ENCODE measurements at places on chromosomes 13 and 19.

GRCh38 chr13:99800951-99801350 is 170.6 kb downstream of the ZIC5 start:
- DNase-seq, result no peak

DNA sequence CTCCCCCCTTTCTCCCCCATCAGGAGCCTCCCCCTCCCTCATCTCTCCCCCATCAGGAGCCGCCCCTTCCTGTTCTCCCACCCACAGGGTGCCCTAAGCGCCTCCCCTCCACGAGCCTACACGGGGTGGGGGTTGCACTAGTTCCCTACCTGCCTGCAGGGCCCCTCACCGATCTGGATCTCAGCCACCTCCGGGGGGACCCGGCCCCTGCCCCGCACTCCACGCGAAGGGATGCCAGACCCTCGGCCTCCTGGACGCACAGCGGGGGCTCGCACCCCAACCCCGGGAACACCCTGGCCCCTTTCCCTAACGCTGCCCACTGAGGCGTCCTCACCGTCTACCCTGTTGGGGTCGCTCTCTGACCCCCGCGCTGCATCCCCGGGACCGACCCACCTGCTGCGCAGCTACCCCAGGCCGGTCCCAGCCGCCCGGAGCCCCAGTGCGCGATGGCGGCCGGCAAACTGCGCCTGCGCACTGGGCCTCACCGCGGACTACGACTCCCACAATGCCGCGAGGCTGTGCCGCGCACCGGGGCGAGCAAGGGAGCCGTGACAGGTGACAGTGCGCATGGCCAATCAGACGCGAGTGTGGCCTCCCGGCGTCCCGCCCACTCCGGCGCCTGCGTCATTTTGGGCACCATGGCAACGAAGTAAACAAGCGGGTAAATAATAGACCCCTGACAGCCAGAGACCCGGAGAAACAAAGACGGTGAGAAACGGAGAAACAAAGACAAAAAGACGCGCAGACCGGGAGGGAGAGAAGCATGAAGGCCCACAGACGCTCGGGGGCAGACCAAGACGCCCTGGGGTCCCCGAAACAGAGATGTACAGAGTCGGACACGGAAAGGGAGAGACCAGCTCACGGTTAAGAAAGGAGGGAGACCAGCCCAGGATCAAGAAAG is at the start of gene ZSCAN18:
Gene ZSCAN18 (minus strand): TSS at position 451 of the 901 bp plus-strand sequence. CDS start 7,964 bp downstream, outside the sequence.
- DNase-seq, result peak; percentile 98

- DNase-seq, result no peak
Observed at GRCh38 chr19:51822946-51823345, 28.0 kb downstream of the FPR3 start.

GRCh38 chr13:64239372-64239771 is 2823.7 kb upstream of the PCDH20 start:
- DNase-seq, result no peak

DNA sequence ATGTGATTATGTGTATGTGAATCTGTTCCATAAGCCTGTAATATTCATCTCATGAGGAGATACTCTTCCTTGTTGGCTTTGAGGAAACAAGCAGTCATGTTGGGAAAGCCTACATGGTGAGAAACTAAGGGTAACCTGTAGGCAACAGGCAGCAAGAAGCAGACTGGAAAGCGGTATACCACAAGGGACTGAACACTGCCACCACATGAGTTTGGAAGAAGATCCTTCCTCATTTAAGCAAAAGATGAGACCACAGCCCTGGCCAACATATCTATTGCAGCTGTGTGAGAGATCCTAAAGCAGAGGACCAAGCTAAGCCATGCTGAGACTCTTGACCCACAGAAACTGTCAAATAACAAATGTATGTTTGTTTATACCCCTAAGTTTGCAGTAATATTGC is 134.8 kb downstream of the B3GLCT start:
- DNase-seq, result no peak

- DNase-seq, result no peak
Observed at GRCh38 chr19:38185562-38185961, 38.5 kb downstream of the DPF1 start.

- DNase-seq, result no peak
Observed at GRCh38 chr19:48873476-48874302, 1.5 kb downstream of the PPP1R15A start.

DNA sequence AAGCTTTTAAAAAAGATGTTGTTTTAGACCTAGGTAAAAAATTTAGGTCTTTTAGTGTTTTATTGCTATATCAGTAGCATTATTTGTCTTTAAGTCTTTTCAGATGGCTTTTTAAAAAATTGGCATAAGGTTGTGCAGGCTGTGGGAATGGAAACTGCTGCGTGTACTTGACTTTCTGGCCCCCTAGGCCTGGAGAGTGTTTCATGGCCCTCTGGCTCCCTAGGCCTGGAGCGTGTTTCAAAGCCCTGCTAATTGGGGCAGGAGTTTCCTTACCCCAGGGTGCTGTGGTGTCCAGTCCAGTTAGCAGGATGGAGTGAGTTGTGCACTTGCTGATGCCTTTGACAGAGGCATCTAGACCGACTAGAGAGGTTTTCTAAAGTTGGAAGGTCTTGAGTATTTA is 23.8 kb downstream of the PRAM1 start:
- no peak for DNase-seq

GRCh38 chr19:15563931-15564330 is 51.1 kb upstream of the CYP4F8 start:
- DNase-seq, result no peak

DNA sequence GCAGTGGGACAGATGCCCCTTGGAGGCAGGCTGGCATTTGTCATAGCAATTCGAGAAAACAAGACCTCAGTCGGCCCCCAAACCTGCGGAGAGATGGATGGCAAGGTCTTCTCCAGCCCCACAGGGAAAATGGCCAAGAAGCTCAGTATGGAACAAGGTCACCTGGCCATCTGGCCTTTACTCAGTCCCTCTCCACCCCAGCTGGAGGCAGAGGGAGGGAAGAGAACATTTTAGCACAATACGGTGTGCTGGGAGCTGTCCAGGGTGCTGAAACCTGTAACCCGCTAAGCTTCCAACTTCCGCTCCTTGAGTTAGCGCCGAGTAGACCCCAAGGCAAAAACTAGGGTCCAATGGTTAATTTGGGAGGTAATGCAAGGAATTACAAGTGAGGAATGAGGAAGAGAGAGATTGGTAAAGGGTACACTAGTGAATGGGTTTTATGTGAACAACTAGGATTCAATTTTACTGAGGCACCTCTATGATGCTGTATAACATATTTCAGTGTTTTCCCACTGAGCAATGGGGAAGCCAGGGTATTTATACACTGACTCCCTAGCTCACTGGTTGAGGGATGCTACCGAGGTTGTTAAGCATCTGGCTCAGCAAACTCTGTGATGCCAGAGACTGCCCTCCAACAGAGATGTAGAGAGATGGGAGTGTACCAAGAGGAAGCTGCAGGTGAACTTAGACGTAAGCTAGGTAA is 64.3 kb downstream of the CACNA1A start:
- peak; percentile 23 for DNase-seq

DNA sequence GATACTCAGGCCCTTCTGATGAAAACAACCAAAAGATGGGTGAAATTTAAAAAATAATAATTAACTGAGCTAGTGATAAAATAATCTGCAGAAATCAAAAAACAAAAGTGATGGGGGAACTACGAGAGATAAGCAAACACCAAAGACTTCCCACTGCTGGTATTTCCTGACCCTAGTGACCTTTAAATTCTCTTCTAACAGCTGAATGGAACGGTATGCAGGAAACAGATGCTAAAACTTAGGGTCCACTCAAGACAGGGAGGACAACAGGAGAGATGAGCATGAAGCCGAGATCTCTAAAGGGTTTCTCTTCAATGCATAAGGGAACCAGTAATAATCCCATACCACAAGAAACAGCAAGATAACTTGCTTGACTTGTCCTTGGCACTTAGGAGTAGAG is 50.8 kb downstream of the USP12 start:
- no peak for DNase-seq

DNA sequence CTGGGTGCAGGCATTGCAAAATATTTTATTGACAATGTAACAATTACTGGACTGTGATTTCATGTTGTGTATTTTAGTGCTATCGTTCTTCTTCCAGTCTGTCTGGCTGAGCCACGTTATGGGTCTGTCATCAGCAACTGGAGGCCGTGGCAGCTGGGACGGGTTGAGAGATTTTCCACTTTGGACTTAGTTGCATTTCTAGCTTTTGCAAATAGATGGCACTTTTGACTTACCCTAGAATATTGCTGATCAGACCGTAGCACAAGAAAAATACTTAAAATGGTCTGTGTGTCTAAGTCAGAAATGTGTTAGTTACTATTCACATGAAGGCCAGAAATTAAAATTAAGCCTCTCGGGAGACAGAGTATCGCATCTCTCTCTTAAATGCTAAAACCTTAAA is 211.1 kb downstream of the TEX29 start:
- no peak for DNase-seq

DNA sequence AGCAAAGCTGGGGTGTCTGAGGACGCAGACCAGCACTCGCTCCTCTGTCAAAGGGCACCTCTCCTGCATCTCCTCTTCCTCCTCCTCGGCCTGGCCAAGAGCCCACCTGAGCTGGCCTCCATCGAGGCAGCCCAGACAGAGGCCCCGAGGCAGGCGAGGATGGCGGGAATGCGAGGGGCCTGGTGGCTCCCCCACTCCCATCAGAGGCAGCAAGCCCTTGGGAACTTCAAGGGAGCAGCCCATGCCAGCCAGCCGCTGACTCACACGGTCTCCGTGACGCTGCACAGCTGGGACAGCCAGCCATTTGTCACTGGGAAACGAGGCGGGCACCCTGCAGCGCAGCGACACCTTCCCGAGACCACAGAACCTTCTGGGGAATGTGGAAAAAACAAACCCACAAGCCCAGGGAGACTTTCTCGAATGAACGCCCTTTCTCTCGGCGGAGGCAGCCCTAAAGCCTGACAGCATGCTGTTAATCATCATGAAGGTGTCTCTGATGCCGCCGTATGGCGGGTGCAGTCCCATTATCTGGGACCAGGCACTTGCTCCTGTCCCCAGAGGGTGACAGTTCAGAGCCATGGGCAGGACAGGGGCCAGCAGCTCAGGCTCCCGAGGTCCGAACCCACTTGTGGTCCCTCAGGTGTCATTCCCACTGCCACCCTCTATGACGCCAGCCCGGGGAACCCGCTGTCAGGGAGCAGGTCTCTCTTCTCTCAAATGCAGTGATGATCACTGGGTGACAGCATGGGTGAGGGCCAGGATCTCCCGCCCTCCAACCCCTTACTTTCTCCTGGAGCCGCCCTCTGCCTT is 53.0 kb downstream of the PEPD start:
- no peak for DNase-seq

DNA sequence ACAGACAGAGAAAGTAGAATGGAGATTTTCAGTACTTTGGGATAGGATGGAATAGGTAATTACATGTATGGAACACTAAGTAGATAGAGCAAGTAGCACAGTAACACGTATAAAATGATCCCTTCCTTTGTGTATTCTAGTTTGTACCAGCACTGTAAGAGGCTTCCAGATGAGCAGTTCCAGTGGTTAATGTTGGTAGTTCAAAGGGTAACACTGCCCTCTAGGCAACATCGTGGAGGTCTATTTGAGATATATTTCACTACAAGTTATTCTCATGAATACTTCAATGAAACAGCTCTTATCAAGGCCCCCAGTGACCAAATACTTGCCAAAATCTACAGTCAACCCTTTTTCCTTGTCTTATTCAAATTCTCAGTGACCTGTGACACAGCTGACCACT is 13.5 kb upstream of the ZNF563 start:
- no peak for DNase-seq

DNA sequence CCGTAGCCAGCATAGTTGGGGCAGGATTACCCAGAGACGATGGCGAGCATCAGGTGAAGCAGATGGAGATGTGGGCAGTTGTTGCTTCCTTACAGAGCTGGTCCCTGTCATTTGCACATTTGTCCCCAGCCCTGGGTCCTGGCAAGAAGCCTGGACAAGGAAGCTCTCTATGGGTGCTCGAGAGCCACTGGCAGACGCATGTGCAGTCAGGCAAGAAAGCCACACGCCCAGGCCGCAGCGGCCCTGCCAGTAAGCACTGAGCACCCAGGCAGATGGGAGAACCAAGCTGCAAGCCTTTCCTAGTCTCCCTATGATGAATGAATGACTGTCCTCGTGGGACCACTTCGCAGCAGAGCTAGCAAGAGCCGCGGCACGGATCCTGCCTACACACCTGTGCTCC is 182.8 kb downstream of the FOXO1 start:
- no peak for DNase-seq

DNA sequence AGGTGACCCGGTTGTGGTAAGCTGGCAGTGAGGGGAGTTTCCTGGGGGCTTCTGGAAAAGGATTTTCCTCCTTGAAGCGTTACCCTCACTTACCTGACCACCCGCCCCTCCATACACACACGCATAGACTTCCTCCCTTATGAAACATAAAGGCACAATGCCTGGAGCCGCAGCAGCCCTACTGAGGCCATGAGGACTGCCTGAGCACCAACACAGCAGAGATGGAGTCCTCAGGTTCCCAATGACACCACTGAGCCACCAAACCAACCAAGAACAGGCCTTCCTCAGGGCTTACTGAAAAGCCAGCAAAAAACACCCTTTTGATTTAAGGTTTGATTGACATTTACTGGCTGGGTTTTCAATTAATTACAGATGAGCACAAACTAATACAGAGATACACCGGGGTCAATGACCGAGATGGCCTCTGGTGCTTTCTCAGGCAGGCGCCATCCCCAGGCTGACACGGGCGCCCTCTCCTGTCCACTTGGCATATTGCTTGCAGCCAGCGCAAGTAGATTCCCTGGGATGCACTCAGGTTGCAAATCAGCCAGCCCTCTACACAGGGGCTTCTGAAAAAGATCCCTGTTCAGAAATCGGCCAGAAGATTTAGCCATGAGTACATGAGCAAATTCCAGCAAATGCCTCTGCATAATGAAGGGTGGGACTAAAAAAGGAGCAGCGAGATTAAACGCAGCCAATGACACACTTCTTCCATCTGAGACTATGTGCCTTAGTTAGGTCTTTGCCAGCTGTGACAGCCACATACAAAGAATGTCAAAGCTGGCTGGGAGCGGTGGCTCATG is 14.8 kb downstream of the OPA3 start:
- DNase-seq, result peak; percentile 25

GRCh38 chr13:41244556-41244955 is 18.8 kb downstream of the MTRF1 start:
- no peak for DNase-seq

- no peak for DNase-seq
Observed at GRCh38 chr19:41029524-41030432, 38.7 kb downstream of the CYP2B6 start.

GRCh38 chr19:48946463-48947257 is 8.0 kb upstream of the BAX start:
- no peak for DNase-seq

DNA sequence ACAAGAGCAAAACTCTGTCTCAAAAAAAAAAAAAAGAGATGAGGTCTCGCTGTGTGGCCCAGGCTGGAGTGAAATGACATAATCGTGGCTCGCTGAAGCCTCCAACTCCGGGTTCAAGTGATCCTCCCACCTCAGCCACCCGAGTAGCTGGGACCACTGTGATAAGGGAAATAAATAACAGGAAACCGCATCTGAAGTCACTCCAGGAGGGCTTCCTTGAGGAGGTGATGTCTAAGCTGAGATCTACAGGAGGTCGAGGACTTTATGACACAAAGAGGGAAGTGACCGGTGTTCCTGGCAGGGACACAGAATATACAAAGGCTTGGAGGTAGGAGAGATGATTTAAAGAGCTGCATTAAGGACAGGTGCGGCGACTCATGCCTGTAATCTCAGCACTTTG is 8.9 kb upstream of the NR2F6 start:
- DNase-seq, result no peak
